ENCODE measurements at places on chromosomes 1 and 21.

GRCh38 chr1:174276087-174276486 lies 116.8 kb downstream of the RABGAP1L start:
- DNase-seq, result no peak

DNA sequence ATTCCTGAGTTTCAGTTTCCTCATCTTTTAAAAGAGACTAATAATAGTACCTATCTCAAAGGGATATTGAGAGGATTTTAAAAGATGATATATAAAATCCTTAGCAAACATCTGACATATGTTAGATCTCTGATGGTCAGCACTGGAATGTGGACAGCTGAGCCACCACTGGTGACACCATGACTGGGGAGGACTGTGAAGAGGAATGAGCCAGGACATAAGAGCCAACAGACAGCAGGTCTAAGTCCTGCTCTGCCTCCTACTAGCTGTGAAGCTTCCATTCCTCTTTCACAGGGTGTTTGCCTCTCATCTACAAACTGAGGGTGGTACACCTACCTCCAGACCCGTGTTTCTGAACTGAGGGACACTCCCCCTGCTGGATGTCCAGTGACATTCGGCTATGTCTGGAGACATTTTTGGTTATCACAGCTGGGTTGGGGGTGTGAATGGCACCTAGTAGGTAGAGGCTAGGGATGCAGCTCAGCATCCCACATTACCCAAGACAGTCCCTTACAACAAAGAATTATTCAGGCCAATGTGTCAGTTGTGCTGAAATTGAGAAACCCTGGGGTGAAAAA lies 109.1 kb upstream of the OLIG2 start:
- no peak for DNase-seq

DNA sequence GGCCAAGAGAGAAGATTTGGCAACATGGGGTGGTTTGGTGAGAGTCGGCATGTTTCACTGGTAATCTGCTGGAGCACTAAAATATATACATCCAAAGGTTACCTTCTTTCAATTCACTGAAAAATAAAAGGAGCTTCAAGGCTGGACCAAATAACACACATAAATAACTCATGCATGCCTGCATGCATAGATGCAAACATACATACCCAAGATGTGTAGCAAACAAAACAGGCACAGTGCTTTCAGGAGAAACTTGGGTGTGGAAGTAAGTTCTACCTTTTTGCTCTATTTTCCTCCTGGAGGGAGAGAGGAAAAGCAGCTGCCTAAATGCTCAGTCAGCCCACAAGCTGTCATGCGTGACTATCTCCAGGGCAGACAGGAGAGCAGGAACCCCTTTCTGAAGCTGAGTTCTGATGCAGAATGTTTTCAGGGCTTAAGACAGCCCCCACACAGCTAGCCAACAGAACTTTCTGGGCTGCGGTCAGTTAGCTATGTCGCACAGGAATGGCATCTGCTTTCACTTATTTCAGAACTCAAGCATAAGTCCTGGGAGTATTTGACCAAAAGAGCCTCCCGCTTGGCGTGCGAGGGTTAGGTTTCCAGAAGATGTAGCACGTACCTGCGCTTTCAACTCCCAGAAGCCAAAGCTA lies 166.2 kb downstream of the TOMM20 start:
- no peak for DNase-seq

- DNase-seq, result no peak
These were observed 28.5 kb upstream of the LRRC8C start for GRCh38 chr1:89604414-89604735.

- DNase-seq, result no peak
These were observed 89.5 kb downstream of the ZC3H11B start for GRCh38 chr1:219523411-219523810.

Data from effector CD4-positive, alpha-beta T cell (primary cell).